ENCODE measurements at places on chromosomes 1 and 21.

DNA sequence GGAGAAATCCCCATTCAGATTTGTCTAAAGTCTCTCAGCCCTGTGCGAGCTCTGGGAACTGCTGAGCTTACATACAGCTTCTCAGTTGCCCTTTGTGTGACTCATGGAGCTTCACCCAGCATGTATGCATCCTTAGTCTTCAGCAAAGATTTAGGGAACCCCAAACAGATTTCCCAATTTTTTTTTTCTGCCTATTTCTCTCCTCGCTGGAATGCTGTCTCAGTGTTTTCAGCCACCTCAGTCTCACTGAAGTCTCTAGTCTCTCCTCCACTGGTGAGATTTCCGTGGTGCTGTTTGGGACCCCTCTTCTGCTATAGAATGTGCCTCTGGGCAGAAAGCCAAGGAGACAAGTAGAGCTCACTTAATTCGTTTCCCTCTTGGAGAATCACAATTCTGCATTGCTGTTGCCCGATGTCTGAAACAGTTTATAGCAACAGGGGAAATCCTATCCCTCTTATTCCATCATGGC, 28.1 kb upstream of the TXLNA start:
- DNase-seq: peak; percentile 65

GRCh38 chr1:25806418-25806817, 6.4 kb downstream of the SELENON start:
- no peak for DNase-seq

DNA sequence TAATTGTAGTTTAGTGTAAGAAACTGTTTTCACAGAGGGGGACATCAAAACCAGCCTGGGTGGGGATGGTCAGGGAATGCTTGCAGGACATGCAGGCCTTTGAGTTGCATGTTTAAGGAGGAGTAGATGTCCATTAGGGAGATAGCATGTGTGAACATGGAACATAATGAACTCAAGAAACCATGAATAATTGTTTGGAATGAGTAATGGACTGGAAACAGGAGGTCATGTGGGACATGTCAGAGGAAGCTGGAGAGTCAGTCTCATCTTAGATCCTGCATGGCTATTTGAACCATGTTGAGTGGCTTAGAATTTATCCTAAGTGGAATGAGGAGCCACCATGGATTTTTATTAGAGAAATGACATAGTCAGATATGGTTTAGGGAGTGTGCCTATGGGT, 86.4 kb downstream of the RPE65 start:
- no peak for DNase-seq

GRCh38 chr1:5998906-5999301, 6.7 kb upstream of the NPHP4 start:
- DNase-seq: no peak

- no peak for DNase-seq
Observed at GRCh38 chr1:99663501-99663900, 17.6 kb downstream of the PALMD start.

GRCh38 chr1:214645712-214646111, 42.7 kb downstream of the CENPF start:
- DNase-seq: no peak

Measured in AG04449 (cell line).